ENCODE measurements at places on chromosomes 1 and 21. TPM values are rescaled to one million over a fixed set of nuclear protein-coding genes. Genes with fewer than 3 reads are reported as not detected.

GRCh38 chr1:161008869-161009510 lies 12.0 kb downstream of the F11R start:
- no peak for DNase-seq

GRCh38 chr1:221979444-221980032 lies 237.6 kb upstream of the DUSP10 start:
- DNase-seq: no peak

- DNase-seq: peak; percentile 77
Measured at GRCh38 chr1:229408458-229409037, 25.3 kb downstream of the ACTA1 start.

- no peak for DNase-seq
Measured at GRCh38 chr1:119873135-119874015, 22.9 kb downstream of the ADAM30 start.

GRCh38 chr1:53460666-53461322 lies 1.6 kb downstream of the DMRTB1 start:
- no peak for DNase-seq

DNA sequence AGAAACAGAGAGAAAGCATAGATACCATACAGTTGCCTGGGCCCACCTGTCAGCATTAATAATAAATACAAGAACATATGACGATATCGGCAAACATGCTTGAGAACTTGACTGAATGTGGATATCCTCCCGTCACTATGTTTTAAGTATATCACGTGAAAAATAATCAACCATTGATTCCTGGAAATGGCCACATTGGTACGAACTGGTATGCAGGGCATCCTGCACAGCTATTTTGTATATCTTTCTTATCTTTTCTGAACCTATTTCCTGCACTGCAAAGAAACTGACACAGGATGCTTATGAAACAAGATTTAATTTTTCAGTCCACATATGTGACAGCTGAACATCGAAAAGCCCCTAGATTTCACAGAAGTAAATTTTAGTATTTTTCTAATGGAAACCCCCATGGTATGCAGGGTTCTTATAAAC lies 22.8 kb upstream of the RGS1 start:
- DNase-seq: no peak

GRCh38 chr1:28058168-28058567 lies 30.2 kb downstream of the EYA3 start:
- DNase-seq: no peak

- no peak for DNase-seq
Measured at GRCh38 chr1:241645199-241645598, 5.0 kb upstream of the CHML start.

GRCh38 chr1:53037159-53037558 lies 24.9 kb upstream of the PODN start:
- DNase-seq: no peak

DNA sequence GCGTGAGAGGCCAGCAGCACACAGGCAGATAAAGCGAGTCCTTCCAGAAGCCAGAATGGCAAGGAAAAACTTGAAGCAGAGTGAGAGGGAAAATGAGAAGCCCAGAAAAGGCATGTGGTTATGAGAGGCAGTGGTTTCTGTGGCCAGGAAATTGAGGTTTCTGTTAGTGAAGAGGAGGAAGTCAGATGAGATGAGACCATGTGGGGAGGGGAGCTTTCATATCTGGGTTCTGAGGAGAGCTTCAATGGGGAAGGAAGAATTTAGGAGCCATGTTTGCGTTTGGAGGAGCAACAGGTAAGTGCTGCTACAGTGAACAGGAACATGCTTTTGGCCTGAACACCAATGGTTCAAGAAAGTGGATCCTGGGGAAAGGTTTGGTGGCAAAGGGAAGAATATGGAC lies 6.1 kb upstream of the CD1A start:
- no peak for DNase-seq

- DNase-seq: peak; percentile 62
Measured at GRCh38 chr1:2277741-2278488, 49.8 kb downstream of the SKI start.

DNA sequence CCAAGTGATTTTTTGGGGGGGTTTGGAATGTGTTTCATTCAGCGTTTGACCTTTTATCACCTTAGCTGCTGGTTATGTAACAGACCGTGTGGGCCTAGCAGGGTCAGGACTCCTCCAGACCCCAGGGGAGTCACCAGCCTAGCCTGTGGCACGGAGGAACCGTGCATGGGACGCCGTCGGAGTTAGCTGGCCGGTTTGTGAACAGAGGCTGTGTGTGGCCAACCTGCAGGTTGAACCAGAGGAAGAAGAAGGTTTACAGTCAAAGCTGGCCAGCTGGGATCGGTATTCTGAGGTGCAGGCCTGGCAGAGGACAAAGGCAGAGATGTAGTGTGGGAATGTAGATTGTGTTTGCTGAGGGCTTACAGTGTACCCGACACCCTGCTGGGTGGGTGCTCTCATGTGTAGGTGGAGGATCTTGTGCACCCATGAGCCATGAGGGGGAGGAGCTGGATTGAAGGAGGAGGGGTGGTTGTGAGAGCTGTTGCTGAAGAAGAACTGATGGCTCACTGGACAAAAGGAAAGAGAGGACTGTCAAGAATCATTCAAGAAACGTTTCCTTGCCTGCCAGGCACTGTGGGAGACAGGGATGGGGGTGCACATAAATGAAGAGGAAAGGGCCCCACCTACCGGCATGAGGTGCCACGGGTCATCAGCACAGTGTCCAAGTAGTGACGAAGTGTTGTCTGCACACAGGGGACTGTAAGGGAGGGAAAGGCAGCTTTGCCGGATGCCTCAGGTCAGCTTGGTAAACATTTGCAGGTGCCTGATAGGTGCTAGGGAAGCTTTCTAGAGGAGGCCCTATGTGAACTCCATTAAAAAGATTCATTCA lies 40.0 kb upstream of the PWP2 start:
- no peak for DNase-seq

DNA sequence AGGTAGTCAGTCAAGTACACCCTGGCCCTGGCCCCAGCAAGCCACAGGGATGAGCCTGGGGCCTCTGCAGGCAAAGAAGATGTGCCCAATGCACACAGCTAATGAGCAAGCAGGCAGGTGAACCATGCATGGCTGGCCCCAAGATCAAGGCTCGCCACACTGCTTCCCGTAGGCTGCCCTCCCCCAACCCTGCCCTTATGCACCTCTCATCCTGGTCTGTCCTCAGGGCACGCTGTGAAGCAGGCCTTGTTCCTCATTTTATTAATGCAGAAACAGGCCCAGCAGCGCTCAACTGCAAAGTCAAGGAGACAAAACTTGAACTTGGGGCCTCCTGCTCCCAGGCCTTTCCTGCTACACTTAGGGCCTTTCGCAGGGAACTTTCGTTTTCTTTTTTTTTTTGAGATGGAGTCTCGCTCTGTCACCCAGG lies 35.6 kb upstream of the ID3 start:
- DNase-seq: no peak

DNA sequence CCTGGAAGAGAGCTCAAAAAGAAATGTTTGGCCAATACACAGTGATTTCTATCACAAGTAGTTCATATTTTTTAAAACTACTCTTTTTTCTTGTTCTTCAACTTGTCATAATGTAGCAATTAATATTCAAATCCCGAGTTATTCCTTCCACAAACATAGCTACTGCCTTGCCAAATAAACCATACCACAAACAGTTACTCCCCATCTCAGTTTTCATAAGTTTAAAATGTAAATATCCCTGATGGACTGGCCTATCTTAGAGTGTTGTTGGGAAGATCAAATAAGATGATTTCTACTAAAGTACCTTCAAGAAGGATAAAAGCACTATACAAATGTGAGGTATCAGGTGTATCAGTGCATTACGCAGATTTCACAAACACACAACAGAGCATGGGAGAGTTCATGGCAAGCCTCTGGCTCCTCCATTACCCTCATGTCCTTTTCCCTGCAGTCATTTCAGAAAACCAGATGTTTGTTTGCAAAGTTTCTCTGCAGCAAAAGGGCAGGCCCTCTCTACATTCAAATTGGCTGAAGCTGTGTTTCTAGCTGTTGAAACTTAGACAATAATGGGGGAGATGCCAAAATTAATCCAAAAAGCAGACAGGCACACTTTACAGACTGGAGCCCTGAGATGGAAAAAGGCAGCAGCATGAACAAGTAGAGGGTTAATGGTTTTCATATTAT lies 16.1 kb downstream of the WLS start:
- no peak for DNase-seq

GRCh38 chr1:111085676-111086075 lies 54.2 kb downstream of the DRAM2 start:
- DNase-seq: no peak

- no peak for DNase-seq
Measured at GRCh38 chr1:33902486-33903209, 38.8 kb downstream of the HMGB4 start.

DNA sequence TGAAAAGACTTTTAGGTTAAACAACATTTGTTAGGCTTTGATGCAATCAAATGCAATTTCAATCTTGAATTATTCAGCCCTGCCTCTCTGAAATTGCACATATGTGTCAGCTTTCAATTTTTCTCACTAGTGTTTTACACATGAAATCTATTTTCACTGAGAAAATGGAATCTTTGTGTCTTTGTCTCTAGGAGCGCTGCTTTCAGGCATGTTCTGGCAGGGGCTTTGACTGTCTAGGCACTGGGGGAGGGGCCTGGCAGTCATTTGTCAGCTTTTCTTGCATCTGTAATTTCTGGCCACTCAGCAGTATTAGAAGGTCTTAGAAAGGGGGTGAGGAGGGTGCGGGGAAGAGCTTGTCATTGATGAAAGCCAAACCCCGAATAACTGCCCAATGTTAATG lies 264.4 kb downstream of the PTPRC start:
- DNase-seq: peak; percentile 27

- DNase-seq: no peak
Measured at GRCh38 chr1:152622803-152623202, at the start of gene LCE3A. LCE3A (minus strand) TSS chr1:152623103; CDS start chr1:152623103, 0 bp downstream.

DNA sequence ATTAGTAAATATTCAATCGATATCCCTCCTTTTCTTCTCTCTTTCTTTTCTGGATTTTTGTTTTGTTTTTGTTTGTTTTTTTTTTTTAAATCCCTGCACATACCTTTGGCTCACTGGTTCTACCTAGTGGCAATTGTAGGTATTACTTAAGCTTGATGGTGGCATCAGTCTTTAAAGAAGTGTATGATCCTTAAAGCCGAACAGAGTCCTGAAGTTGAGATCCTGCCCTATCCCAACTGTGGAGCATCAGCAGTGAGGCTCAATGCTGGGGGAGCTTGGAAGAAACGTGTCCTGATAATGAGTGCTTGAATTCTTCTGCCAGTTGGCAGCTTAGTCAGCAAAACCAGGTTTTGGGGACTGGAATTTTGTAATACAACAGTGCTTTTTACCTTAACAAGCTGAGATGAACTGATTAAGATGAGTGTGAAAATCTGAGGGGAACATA lies 60.8 kb downstream of the FASLG start:
- DNase-seq: no peak

DNA sequence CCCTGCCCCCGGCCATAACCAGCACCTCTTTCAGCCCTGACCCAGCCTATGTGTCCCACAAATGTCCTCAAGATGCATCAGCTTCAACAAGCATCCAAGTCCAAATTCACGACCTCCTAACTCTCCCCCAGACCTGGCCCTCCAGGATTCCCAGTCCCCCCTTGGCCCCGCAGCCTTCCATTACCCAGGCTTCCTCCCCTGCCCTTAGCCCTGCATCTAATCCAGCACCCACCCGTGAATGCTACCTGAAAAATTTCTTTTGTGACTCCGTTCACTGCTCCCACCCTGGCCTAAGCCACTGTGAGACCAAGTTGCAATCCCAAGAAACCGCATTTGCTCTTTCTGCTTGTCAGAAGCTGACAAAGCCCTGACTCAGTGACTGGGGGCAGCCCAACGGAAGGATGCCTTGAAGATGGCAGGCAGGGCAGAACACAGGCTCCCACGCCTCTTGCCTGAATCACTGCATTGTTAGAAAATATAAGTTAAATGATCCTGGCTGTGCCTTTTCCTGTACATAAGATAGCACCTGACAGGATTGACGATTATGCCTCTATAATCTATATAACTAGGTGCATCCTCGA lies 939 bp upstream of the MFAP2 start:
- DNase-seq: no peak

- no peak for DNase-seq
Measured at GRCh38 chr1:17232759-17233661, 15.9 kb upstream of the PADI3 start.

- DNase-seq: no peak
Measured at GRCh38 chr1:209672705-209673630, 2.2 kb upstream of the G0S2 start.

DNA sequence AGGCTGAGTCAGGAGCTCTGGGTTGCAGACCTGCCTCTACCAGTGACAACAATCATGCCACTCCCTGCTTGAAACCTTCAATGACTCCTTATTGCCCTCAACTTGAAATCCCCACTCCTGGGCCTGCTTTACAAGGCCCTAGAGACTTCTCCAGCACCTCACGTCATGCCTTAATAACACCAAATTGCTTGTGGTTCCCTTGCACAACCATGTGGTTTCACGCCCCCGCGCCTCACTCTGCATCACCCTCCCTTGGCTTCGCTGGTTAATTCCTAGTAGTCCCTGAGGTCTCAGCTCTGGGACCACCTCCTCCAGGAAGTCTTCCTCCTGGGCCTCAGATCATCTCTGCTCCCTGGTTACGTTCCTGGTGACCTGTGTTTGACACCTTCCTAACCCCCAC lies 33.0 kb downstream of the EPHA2 start:
- peak; percentile 60 for DNase-seq

DNA sequence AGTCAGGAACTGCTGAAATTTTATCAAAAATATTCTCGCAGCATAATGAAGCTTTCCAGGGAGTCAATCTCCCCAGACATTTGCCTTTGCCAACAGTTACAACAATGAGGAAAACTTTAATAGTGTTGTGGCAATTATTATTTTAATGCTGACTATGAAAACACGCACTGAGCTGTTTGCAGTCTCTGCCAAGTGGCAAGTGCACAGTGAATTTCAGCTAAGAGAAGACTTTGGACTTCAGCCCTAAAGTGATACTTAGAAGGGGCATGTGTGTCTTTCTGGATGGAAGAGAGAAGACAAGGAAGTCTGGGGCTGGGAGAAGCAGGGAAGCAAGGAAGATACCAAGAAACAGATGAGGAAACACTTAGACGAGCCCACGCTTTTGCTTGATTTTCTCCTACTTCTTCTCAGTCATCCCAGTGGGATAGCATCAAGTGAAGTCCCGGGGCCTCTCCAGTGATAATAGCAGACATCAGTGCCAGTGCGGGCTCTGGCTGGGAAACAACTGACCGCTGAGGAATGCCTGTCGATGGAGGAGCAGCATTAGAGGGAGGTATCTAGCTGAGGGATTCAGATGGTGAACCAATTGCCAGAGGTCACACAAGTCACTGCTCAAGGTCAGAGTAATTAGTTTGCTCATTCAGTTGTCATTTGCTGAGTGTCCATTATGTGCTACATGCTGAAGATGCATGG lies 196.3 kb downstream of the TTLL7 start:
- no peak for DNase-seq

- DNase-seq: no peak
Measured at GRCh38 chr1:42168391-42168670, 3.8 kb upstream of the GUCA2A start.

Gene KANK4
- total RNA-seq: 0.95 TPM

Gene MYOG
- not detected for total RNA-seq

Gene C1orf94
- not detected for total RNA-seq

Gene KCNJ9
- total RNA-seq: not detected

Gene SLC1A7
- total RNA-seq: not detected

Gene CASQ1
- 27.0 TPM for total RNA-seq

Gene CRNN
- not detected for total RNA-seq

Gene OR2L2
- not detected for total RNA-seq

Gene CD101
- total RNA-seq: 0.38 TPM

Gene PLA2G4A
- total RNA-seq: 2.5 TPM

Gene PGLYRP4
- not detected for total RNA-seq

Gene EXOC8
- 11.3 TPM for total RNA-seq

Data from Right ventricle myocardium inferior (tissue), 1 donor.